AML-193 (cell line): ENCODE measurements at places on chromosomes 11 and 22.
A peak's percentile ranks its signal among the peaks of the same experiment; 100 is the strongest.

- DNase-seq = no peak
These were observed 30.0 kb upstream of the PTPRJ start for GRCh38 chr11:47950396-47950795.

GRCh38 chr11:83206221-83206620 lies 12.7 kb downstream of the ANKRD42 start:
- DNase-seq = no peak

- no peak for DNase-seq
These were observed at the start of gene OR1S2 for GRCh38 chr11:58204042-58204441. OR1S2 (minus strand) TSS chr11:58204142; CDS start chr11:58204142, 0 bp downstream.

DNA sequence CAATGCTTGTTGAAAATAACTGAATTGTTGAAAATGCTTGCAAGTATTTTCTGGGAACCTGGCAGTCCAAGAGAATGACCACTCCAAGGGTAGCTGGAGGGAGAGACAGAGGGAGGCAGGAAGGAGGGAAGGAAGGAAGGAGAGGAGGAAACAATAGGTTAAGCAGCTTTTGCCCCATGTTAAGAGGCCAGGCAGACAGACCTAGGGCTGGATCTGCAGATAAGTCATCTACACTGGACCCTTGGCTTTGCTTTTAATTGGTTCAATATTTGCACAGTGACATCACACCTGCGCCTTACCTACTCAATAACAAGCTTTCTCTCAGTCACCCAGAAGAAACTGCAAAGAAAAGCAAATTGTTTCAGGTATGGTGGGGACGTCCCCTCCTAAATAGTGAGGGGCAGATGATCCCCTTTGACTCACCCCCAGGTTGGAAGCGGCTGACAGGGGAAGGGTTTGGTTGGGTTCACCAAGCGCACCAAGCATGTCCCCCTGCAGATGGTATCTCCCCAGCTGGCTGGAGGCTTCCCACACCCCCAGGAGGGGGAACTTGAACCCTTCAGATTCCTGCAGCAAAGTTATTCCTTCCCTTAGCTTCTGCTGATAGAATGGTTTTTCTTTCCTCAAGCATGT lies 24.3 kb downstream of the MYH9 start:
- DNase-seq = no peak

DNA sequence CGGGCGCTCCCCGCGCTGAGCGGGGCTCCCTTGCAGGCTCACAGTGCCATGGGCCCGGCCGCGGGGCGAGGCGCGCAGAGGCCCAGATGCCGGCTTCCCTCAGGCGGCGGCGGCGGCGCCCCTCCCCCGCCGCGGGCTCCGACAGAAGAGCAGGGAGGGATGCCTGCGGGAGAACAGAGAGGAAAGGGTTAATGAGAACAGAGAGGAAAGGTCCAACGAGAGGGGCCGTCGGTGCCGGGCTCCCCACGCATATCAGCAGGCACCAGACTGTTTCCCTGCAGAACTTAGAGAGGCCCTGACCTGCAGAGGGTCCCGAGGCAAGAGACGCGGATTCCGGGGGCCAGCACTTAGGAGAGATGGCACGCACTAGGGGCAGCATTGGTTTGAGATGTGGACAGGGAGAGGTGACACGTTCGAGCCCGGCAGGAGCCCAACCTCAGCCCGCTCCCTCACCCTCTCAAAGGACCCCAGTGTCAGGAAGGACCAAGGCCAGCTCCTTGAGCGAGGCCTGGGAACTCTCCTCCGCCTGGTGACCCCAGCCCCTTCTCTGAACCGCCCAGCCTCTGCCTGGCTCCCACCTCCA lies 9.1 kb downstream of the NRXN2 start:
- no peak for DNase-seq

DNA sequence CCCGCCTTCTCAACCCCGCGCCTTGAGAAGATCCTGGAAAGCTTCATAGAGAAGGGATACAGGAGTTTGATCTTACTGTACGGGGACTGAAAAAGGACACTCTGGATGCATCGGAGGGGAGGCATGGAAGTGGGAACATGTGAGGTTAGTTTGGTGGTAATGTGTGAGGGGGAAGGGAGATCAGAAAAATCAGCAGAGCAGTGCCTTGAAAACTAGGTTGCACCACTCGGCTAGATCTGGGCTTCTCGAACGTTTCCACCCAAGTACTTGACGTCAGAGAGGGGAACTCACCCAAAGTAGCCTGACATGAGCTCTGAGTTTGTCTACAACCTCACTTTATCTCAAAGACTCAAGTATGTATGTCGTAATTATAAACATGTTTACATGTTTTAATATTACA lies 14.5 kb downstream of the USP35 start:
- no peak for DNase-seq

- DNase-seq = peak; percentile 14
These were observed 530.5 kb upstream of the CCDC90B start for GRCh38 chr11:83816572-83817187.

DNA sequence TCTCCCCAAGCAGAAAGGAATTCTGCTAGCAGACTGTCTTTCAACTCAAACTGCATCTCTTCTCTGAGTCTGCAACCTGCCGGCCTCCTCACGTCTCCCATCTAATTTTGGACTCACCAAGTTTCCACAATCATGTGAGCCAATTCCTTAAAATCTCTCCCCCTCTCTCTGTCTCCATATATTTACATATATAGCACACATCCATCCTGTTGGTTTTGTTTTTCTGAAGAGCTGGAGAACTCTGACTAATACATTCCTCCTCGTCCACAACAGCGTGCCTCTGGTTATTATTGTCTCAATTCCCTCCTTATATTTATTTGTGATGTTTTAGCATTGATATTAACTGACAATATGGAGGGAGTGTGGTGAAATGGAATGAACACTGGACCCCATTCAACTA lies 29.6 kb upstream of the FJX1 start:
- no peak for DNase-seq

DNA sequence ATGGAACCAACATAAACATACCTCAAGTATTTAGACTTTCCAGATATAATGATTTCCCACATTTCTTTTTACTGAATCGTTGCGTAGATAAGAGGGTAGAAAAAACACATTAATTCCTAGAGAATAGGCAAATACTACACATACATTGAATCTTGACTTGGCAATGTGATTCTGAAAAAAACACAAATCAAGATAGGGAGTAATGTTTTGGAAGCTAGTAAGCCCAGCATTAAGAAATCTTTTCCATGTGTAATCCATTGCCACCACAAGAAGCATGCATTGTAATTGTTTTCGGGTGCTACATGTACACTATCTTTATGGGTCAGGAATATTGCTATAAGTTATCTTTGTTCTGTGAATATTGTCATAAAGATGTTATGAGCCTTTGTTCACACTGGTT lies 269.8 kb upstream of the PDGFD start:
- DNase-seq = no peak

DNA sequence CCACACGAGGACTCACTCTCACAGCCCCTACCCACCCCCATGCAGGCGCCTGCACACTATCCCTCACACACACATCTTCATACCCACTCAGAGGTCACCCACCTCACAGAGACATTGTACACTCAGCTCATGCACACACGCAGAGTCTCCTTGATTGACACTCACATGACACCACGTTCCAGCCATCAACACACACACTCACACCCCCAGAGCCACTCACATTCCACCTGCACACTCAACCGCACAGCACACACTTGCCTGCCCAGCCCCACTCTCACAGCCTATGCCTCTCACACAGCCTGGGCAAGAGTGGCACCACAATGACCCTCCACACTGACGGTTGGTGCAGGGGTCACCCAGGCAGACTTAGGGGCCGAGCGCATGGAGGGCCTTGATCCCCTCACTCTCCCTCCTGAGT lies 2.2 kb downstream of the SPI1 start:
- DNase-seq = peak; percentile 17

- DNase-seq = no peak
These were observed 882 bp upstream of the MAP4K2 start for GRCh38 chr11:64803846-64804345.

GRCh38 chr22:17159504-17159951 lies 451 bp upstream of the HDHD5 start:
- no peak for DNase-seq

- DNase-seq = peak; percentile 74
These were observed 8.1 kb downstream of the MALAT1 start for GRCh38 chr11:65506772-65507505.

DNA sequence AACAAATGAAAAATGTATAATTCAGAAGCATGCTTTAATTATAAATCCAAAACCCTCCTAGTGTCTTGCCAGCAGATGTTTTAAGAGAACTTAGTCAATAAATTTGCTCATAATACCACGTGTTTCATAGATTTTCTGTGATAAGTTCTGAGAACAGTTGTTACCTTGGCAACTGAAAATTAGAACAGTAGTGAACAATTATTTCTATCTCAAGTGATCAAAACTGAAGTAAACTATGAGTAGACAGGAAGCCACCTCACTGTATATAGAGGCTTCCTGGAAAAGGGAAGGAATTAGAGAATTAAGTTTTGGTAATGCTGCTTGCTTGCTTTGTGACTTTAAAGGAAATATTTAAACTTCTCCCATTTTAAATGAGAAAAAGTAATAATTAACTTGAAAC lies 266.0 kb upstream of the ANO3 start:
- DNase-seq = no peak

DNA sequence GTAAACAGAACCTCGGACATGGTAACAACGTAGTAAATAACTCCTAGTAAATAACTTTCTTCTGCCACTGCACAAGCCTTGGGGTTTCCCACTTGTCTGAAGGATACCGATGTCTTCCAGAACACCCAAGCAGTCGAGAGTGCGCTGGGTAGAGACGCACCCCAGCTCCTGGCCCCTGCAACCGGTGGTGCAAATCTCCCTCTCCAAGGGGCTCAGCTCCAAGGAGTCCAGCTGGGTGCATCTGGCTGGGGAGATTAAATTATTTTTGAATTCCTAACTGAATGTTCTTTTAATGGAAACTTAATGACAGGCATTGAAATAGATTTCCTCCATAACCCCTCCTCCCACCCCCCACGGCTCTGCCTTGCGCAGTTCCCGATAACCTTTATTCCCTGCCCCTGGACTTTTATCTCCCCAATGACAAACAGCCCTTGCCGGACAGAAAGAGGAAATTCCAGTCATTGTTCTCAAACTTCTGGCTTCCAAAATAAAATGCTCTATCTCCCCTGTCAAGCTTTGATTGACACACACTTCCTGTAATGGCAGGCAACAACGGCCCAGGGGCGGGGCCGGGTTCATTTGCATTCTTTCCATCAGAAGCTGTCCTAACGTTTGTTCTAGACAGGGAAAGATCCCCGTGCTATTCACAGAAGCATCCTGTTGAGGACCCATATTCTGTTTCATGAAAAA lies 31.2 kb downstream of the KCNJ1 start:
- no peak for DNase-seq

GRCh38 chr11:18012906-18013781 lies at the start of gene SERGEF:
SERGEF (minus strand) TSS chr11:18013047; CDS start chr11:18013010, 37 bp downstream.
- peak; percentile 82 for DNase-seq

- DNase-seq = no peak
These were observed 33.5 kb downstream of the GAB4 start for GRCh38 chr22:16974298-16975084.

DNA sequence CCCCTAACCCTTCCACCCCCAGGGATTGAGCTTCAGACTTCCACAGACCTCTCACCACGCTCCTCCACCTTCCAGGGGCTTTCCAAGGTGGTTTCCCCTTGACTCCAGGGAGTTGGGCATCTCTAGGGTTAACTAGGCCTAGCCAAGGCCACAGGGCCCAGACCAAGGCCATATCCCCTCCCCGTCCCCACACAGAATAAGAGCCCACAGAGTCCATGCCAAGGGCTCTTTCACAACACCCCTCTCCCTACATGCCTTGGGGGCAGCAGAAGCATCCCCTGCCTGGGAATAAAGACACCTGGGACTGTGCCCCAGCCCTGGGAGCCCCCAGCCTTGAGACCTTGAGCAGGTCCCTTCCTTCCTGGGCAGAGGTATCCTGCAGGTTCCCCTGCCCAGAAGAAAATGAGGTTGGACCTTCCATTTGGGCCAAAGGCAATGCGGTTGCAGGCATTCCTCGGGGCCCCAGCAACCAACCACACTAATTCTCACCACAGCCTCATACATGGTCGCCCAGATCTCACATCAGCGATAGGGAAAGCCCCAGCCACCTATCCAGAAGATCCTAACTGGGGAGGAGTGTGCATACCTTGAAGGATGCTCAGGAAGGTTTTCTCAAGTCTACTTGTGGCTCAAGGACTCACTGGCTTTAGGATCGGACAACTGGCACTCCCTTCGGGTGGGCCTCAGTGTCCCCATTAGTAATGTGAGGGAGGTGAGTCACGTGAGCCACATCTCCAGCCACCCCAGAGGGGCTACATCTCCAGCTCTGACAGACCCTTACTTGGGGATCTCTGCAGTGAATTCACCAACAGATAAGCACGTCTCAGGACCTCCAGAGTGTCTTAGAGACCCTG lies 1.7 kb downstream of the GDPD5 start:
- no peak for DNase-seq

DNA sequence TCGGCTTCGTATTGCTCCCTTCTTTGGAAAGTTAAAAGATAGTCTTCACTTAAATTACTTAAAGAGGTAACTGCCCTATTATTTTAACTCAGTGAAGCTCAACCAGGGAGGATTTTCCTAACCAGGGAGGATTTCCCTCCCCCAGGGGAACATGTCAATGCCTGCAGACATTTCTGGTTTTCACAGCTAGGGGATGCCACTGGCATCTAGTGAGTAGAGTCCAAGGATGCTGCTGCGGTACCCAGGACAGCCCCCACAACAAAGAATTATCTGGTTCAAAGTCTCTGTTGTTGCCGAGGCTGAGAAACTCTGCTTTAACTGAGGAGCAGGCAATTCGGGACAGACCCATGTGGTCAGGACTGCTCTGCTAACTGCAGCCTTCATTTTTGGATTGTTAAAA lies 82.2 kb downstream of the DEPDC5 start:
- DNase-seq = no peak

DNA sequence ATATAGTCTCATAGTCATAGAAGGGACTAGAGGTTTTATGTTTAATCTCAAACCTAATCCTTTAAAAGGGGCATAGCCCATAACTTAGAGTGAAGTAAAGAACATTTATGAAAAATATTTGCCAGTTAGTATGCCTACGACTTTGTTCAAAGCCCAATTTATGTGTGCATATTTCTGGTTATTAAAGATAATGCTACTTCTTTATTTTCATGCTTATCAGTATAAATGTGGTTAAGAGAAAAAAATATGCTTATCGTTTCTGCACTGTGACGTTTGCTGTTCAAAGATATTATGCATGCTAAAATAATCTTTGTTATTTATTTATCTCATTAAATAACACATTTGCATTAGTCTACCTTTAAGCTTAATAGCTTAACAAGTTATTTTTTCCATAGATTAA lies 343.9 kb downstream of the DYNC2H1 start:
- no peak for DNase-seq

DNA sequence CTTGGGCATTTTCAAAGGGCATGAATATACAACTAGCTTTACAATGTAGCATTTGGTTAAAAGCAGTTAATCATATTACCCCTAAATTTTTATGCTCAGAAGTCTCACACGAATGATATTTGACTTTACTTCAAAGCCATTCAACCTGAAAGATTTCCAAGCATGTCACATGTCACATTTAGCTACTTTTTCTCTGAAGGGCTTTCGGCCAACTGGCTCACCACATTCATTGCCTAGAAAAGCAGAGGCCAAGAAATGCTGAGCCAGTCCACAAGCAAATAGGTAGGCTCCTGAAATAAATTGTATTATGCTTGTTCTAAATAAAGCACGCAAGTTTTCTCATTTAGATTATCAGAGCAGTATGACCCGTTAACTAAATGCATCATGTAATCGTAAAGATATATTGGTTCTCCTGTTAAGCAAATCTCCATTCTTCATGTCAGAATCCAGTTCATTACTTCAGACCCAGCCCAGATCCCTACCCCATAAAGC lies 30.6 kb downstream of the PAX6 start:
- DNase-seq = no peak

- no peak for DNase-seq
These were observed 48.1 kb upstream of the ALKBH3 start for GRCh38 chr11:43832536-43832935.

- no peak for DNase-seq
These were observed 8.8 kb downstream of the BCL9L start for GRCh38 chr11:118916842-118917388.
